ENCODE measurements at places on chromosomes 7 and 10.

DNA sequence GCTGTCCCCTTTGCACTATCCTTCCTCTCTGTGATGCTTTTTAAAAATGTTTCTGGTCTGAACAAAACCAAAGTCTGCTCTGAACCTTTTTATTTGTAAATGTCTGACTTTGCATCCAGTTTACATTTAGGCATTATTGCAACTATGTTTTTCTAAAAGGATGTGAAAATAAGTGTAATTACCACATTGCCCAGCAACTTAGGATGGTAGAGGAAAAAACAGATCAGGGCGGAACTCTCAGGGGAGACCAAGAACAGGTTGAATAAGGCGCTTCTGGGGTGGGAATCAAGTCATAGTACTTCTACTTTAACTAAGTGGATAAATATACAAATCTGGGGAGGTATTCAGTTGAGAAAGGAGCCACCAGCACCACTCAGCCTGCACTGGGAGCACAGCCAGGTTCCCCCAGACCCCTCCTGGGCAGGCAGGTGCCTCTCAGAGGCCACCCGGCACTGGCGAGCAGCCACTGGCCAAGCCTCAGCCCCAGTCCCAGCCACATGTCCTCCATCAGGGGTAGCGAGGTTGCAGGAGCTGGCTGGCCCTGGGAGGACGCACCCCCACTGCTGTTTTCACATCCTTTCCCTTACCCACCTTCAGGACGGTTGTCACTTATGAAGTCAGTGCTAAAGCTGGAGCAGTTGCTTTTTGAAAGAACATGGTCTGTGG lies 11.4 kb upstream of the CSGALNACT2 start:
- DNase-seq, result peak; percentile 60

DNA sequence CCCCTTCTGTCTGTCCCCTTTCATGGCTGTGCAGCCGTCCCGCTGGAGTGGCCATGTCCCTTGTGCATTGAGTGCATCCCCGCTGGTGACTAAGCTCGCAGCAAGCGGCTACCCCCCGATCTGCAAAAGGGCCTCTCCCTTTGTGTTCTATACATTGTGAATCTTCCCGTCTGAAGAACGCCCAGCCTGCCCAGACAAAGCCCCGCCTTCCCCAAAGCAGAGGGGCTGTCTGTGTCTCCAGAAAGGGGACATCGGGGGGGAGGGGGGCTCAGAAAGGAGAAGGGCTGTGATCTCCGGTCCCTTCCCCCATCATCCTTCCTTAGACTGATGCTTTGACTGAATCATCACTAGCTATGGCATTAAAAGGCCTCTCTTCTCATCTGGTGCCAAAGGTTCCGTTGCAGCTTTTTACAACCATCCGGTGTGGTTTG lies 11.9 kb downstream of the NPTX2 start:
- DNase-seq, result no peak

GRCh38 chr10:20158086-20158485 lies 341.9 kb downstream of the PLXDC2 start:
- no peak for DNase-seq

DNA sequence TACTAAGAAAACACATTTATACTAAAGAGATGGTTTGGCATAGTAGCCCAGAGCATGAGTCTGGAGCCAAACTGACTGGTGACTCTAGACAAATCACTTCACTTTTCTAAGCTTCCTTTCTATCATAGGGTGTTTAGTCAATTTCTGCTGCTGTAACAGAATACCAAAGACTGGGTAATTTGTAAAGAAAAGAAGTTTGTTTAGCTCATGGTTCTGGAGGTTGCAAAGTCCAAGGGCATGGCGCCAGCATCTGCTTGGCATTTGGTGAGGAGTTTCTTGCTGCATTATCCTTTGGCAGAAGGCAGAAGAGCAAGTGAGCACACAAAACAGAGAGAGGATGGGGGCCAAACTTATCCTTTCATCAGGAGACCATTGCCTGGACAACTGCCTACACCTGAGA lies 146.3 kb downstream of the CHCHD3 start:
- DNase-seq, result no peak

DNA sequence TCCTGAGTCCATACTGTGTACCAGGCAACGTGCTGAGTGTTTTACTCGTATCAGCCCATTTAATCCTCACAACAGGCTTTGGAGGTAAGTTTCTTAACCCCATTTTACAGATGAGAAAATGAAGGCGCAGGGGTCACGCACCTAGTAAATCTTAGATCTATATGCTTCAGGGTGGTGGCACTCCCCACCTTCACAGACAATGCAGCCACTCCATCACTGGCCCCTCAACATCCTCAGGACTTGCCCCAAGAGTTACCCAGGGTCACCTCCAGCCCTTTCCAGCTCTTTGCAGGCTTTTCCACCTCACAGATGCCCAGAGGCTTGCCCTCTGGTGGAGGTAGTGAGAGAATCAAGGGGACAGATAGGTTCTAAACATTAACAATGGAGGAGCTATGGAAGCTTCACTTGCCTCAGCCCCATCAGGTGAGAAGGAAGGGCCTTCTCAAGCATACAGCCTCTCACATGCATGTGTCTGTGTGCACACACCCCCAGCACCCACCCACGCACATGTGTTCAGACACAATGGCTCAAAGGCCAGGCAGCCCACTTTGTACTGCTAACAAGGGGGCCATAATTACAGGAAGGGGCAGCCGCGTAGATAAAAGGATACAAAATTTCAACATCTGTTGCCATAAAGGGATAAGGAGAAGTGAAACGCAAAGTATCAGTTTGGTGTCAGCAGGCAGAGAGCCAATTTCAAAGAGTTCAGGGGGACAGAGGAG lies 29.1 kb downstream of the DPCD start:
- DNase-seq, result no peak

DNA sequence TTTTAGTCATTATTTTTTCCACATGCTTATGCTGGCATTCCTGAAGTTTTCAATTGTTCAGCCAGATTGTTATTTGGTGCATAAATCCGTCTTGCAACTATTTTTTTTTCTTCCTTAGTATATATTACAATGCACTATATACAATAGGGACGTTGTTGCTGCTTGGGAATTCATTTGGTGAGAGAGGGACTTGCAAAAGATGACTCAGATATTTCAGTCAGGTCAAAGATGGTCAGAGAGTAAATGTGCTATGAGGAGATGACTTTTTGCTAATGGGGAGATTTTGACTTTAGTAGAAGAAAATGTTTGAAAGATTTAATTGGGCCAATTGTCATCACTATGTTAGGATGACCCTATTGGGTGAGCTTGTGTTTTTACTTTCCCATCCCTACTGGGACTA lies 348.4 kb upstream of the MTPN start:
- DNase-seq, result no peak

- no peak for DNase-seq
Observed at GRCh38 chr7:55017841-55018240, 976 bp upstream of the EGFR start.

DNA sequence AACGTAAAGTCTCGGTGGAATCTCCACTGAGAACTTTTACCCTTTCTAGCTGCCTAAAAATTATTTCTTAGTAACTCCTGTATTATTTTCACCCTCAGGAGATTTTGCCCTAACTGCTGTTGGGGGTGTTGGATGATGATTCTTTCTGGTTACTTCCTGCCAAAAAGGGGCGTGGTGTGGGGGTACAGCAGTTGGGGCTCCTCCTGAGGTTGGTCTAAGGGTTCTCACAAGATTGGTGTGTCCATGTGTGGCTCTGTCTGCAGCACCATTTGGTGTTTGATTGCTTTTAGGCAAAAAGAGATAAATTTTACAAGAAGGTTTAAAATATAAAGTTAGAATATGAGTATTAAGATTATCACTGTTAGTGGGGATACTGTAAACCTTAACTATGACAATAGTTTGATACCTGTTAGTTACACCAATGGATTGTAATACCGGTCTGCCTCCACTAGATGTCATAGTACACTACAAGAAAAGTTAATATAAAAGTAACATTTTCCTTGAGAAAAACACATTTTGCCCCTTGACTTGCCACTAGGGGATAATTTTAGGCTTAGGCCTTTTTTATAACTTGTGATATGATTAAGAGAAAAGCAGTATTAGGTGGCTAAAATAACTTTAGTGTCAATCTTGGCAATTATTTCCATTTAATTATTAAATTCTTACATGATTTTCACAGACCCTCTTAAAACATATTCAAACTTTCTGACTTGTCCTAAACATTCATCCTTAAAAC lies 928.7 kb downstream of the IPMK start:
- DNase-seq, result no peak

DNA sequence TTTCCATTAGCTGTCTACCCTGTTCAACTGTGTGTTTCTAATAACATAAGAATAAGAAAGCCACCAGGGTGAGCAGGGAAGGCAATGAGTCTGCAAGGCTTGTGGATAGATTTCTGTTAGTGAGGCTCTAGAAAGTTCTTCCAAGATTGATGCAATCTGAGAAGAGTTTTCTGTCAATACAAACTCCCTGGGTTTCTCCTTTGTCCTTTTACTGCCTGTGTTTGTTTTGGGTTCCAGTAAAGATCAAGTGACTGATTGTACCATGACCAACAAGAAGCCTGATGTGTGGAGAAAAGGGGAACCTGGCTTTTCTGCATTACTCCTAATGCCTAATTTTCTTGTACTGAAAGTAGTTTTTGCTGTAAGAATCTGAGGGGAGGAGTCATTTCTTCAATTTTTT lies 139.9 kb downstream of the CFTR start:
- DNase-seq, result no peak

- DNase-seq, result peak; percentile 91
Observed at GRCh38 chr7:74479066-74479781, 25.5 kb downstream of the GTF2IRD1 start.

- no peak for DNase-seq
Observed at GRCh38 chr7:2109936-2110609, 122.7 kb downstream of the MAD1L1 start.

GRCh38 chr7:40542982-40543741 lies 408.4 kb downstream of the SUGCT start:
- no peak for DNase-seq

DNA sequence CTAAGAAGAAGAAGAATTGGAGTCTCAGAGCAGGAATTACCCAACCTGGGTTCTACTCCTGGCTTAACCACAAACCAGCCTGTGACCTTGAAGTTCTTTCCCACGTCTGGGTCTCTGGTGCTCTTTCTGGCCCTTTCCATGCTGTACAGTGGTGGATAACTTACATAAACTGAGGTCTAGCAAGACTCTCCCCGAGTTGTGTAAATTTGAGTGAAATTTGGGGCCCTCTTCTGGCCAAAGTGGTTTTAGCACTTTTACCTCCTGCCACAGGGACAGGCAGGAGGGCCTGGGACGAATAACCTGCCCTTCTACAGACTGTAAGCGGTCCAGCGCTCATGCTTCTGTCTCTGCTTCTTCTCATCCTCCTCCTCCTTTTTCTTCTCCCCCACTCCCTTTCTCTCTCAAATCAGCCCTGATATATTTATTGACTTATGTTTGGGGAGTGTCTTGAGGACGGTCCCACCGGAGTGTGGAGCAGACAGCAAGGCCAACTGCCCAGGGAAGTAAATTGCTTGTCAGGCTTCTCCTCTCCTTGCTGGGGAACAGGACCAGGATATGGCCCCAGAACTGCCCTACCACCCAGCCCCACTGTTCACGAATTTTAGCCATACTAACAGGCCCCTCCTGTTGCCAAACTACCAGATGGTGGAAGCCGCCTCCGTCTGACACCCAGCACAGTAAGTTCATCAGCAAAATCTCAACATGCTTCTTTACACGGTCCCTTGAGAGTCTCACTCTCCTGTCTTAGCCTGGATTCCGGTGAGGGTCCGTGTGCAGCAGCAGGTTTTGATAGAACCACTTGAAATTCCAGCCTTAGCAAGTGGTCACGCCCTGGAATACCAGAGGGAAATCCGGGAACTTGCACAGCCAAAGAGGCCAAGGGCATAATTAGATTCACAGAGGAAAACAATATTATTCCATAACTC lies 4.0 kb upstream of the SH3PXD2A start:
- DNase-seq, result no peak

GRCh38 chr7:77543910-77544309 lies 6.8 kb downstream of the PTPN12 start:
- DNase-seq, result no peak

Data from upper lobe of right lung (tissue), 1 donor.